ENCODE measurements at places on chromosomes 2 and 18.

- DNase-seq, result no peak
These were observed 23.6 kb upstream of the KCNG2 start for GRCh38 chr18:79774111-79774510.

DNA sequence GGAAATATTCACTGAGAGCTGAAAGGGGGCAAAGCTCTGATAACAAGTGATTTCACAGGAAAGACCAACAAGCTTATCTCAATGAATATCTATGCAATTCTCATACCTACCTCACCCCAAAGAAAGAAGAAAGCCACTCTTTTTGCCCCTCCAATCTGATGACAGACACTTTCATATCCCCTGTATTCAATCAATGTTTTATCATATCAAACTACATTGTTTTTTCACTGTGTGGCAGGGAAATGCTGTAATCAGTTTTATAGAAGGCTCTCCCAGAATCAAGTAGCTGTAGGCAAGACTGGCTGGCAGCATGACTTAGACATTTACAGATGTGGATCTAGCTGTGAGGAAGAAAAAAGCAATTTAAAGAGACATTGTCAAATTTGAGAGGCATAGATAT lies 81.3 kb upstream of the PIK3C3 start:
- DNase-seq, result no peak

DNA sequence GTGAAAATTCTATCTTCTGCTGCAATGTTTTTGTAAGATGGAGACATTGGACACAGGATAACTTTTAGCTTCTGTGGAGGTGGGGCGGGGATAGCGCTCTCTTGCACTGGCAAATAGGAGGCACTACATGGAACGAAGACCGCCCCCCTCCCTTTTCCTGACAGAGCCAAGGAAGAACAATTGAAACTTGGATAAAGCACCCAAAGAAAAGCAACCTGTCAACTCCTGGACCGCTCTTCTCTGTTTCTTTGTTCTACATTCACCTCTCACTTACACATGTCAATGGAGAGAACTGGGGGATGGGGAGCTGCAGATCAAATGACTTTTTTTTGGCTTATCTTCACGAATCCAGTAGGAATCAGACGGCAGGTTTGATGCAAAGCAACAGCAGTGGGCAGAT lies 126.3 kb upstream of the CHAC2 start:
- no peak for DNase-seq

DNA sequence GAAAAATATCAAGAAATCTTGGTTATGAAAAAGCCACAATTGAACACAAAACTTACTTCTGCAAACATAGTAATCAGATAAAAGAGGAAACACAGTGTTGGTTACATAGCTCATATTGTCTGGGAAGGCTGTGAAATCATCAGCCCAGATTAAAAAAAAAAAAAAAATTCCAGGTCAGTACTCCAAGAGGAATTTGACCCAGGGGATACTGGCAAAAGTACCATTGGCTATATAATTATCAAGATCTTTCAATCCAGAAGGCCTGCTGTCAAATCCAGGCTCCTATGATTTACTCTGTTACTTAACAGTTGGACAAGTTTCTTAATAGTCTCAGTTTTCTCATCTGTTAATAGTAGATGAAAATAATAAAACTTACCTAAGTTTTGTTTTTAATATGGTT lies 12.9 kb upstream of the IKZF2 start:
- DNase-seq, result no peak

DNA sequence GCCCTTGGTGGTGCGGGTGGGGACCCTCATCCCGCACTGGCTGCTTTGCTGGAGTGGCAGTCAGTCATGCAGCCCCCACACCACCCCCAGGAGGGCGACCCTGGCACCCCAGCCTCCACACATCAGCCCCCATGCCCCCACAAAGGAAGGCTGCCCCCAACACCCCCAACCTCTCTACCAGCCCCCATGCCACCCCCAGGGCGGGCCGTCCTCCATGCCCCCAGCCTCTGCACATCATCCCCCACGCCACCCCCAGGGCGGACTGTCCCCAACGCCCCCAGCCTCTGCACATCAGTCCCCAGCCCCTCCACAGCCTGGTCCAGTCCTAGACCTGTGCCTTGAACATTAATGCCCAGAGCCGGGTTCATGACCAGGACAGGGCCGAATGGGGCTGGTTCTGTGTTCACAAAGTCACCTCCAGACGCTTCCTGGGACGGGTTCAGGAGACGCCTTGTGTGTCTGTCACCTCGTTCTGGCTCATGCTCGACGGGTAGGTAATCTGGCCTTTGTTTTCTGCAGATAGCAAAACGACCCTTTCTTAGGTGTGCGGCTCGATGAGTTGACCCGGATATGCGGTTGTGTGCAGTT lies 18.4 kb downstream of the D2HGDH start:
- no peak for DNase-seq

GRCh38 chr2:122486086-122486485 lies 730.6 kb downstream of the TSN start:
- no peak for DNase-seq

GRCh38 chr18:46398625-46399024 lies 258.4 kb downstream of the LOXHD1 start:
- no peak for DNase-seq

DNA sequence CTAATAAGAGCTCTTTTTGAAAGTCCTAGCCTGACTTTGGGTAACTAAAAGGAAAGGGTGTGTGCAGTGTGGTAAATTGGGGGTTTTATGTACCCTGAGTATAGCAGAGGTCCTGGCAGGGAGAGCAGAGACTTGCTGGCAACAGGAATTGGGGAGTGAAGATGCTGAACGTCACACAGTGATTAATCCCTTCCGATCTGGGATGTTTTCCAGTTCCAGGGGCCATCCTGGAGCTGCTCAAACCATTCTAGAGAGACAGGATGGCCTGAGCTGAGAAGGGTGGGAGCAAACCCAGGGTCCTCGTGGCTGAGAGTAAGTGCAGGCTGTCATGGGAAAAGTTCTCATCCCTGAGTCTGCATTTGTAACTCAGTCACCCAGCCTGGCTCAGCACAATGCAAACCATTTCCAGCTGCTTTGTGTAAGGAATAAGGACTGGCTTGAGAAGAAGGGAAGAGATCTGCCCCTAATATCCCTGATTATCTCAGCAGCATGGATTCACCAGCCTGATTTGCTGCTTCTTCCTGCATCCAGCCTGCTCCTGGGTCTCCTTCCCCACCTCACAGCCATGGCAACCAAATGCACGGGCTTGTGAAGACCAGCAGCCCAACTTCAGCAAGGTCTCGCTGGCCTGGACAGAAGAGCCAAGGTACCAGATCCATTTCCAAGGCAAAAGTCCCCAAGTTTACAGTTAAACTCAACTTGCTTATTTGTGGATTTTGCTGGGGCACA lies 47.1 kb upstream of the CELF4 start:
- no peak for DNase-seq

GRCh38 chr2:198697218-198697617 lies 760.5 kb downstream of the SATB2 start:
- no peak for DNase-seq

- no peak for DNase-seq
These were observed 6.7 kb upstream of the ATG16L1 start for GRCh38 chr2:233244818-233245217.

DNA sequence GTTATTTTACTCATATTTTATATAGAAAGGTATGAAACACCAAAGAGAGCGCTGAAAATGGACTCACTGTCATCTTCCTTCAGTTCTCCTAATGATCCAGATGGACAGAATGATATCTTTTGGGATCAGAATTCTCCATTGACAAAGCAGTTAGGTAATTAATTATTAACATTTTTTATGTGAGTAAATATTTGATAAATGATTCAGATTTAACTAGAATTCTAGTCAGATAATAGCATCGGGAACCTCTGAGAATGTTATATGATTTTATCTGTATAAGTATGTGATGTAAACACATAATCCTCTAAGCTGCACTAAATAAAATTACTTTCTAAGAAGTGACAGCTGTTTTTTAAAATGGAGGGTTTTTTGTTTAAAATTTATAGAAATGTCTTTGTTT lies 2.0 kb downstream of the ETAA1 start:
- DNase-seq, result no peak

DNA sequence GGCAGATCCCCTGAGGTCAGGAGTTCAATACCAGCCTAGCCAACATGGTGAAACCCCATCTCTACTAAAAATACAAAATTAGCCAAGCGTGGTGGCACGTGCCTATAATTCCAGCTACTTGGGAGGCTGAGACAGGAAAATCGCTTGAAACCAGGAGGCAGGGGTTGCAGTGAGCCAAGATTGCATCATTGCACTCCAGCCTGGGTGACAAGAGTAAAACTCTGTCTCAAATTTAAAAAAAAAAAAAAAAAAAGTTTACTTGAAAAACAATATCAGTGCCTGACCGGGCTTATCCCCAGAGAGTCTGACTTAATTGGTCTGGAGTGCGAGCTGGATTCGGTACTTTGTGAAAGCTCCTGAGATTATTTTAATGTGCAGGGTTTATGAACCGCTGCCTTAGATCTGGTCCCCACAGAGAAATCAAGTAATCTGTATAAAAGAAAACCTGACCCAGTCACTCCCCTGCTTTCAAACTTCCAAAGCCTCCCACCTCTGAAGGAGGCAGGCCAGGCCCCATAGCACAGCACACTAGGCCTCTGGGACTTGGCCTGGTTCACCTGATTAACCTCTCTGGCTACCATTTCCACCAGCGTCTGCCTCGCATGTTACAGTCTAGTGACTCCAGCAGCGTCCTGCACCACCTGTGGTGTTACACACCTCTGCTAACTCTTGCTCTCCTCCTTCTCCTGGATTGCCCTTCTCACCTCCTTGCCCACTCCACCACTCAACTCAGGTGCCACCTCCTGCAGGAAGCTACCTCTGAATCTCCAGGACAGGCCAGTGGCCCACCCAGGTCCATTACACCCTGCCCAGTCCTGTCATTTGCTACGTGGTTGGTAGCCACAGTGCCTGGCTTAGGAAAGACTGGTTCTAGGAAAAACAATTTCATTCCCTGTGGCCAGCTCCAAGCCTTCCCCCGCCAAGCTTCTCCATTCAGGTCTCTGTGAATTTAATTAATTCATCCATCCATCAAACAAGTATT lies 114.3 kb upstream of the PPP1CB start:
- no peak for DNase-seq
